Kidney epithelial cell (primary cell): ENCODE measurements at places on chromosomes 6 and 20. TPM values are rescaled to one million over a fixed set of nuclear protein-coding genes. Genes with fewer than 3 reads are reported as not detected.

GRCh38 chr6:36650848-36651478 is 27.6 kb upstream of the CDKN1A start:
- DNase-seq: no peak

- DNase-seq: no peak
These were observed 11.5 kb upstream of the MEP1A start for GRCh38 chr6:46781478-46782378.

DNA sequence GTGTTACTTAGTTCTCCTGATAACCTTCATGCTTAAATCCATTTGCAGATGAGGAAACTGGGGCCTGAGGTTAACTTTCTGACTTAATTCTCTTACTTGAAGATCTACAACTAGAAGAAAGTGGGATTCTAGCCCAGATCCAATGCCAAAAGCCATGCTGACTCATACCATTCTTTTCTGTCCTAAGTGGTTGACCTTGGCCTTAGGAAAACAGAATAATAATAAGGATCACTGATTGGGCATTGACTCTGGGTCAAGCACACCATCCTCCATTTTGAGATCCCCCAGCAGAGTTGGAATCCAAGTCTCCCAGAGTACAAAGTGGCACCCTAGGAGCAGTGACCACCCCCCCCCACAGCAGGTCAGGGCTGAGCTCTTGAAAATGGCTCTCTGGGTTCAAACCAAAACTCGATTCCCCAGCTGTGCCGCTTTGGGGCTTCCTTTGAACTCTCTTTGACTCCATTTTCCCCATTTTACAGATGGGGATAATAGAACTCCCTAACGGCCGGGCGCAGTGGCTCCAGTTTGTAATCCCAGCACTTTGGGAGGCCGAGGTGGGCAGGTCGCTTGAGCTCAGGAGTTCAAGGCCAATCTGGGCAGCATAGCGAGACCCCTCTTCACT is 12.8 kb upstream of the ZNF217 start:
- no peak for DNase-seq

- no peak for DNase-seq
These were observed 17.4 kb downstream of the PIGT start for GRCh38 chr20:45433316-45433715.

Gene EFCAB8
- total RNA-seq: not detected in 2 replicates

Gene SLC52A3
- 2.7 and 2.8 TPM in 2 replicates for total RNA-seq

Gene VNN1
- total RNA-seq: 0.21 and 0.75 TPM in 2 replicates

Gene FRMD1
- total RNA-seq: not detected in 2 replicates
